ENCODE measurements at places on chromosomes 12 and 14.

DNA sequence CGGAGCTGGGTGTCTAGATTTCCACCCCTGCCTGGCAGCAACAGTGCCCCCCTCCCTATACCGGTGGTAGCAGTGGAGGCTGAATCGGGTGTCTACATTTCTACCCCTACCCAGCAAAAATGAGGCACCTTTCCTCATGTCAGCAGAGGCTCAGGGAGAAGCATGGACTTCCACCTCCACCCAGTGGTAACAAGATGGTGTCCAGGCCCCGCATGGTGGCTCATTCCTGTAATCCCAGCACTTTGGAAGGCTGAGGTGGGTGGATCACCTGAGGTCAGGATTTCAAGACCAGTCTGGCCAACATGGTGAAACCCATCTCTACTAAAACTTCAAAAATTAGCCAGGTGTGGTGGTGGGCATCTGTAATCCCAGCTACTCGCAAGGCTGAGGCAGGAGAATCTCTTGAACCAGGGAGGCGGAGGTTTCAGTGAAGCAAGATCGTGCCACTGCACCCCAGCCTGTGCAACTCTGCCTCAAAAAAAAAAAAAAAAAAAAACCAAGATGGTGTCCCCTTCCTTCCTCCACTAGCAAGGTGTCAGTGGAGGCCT, 35.5 kb upstream of the OR5AU1 start:
- H3K4me1 ChIP-seq, result peaks cover 4% of the 10 kb centered on the region
- peak overlapping the region; percentile 62 for H3K4me3 ChIP-seq
- no peaks in the 10 kb centered on the region for H3K27me3 ChIP-seq
- no peaks in the 10 kb centered on the region for H3K36me3 ChIP-seq
- DNase-seq, result no peak

GRCh38 chr12:32264961-32265360, 134.4 kb upstream of the FGD4 start:
- H3K4me3 ChIP-seq, result peak overlapping the region; percentile 42
- H3K36me3 ChIP-seq, result no peaks in the 10 kb centered on the region
- H3K4me1 ChIP-seq, result peaks cover 22% of the 10 kb centered on the region
- no peaks in the 10 kb centered on the region for H3K27me3 ChIP-seq
- H3K27ac ChIP-seq, result peak overlapping the region; percentile 96

GRCh38 chr14:24508155-24508840, at the start of gene CMA1:
Gene CMA1 (minus strand): TSS chr14:24508265. CDS start chr14:24508235, 30 bp downstream.
- H3K4me1 ChIP-seq, result no peaks in the 10 kb centered on the region
- no peak for DNase-seq
- peaks cover 15% of the 10 kb centered on the region for H3K27me3 ChIP-seq
- H3K4me3 ChIP-seq, result no peak within 1 kb of the TSS

- no peaks in the 10 kb centered on the region for H3K36me3 ChIP-seq
- no peak for DNase-seq
These were observed 27.3 kb upstream of the WNK1 start for GRCh38 chr12:725076-725475.

GRCh38 chr12:42485823-42486222, 103.7 kb downstream of the PRICKLE1 start:
- H3K4me3 ChIP-seq, result no peak overlapping the region
- H3K27me3 ChIP-seq, result no peaks in the 10 kb centered on the region
- H3K36me3 ChIP-seq, result peaks cover 4% of the 10 kb centered on the region
- peak overlapping the region; percentile 25 for H3K27ac ChIP-seq
- no peak for DNase-seq

GRCh38 chr12:72141381-72141780, 130.8 kb upstream of the TRHDE start:
- no peak for DNase-seq
- H3K4me1 ChIP-seq, result no peaks in the 10 kb centered on the region
- no peaks in the 10 kb centered on the region for H3K36me3 ChIP-seq
- no peak overlapping the region for H3K4me3 ChIP-seq
- no peak overlapping the region for H3K27ac ChIP-seq

GRCh38 chr12:99707883-99708282, 60.3 kb downstream of the GARIN6 start:
- H3K4me1 ChIP-seq, result no peaks in the 10 kb centered on the region
- no peak overlapping the region for H3K27ac ChIP-seq
- no peak for DNase-seq
- no peak overlapping the region for H3K4me3 ChIP-seq
- H3K27me3 ChIP-seq, result no peaks in the 10 kb centered on the region

DNA sequence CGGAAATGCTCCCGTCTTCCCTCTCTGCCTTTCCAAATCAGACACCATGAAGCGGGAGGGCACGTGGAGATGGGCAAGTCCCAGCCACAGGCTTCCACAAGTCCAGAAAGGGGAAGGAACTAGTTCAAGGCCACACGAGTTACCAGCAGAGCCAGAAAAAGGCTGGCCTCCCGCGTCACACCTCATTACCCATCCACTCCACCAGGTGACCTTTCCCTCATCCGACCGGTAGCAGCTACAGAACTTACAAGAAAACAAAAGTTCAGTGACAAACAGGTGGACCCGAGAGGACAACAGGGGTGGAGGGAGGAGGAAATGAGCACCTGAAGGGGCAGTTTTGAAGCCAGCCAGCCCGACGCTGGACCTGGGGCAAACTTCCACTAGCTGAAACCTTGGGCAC, 46.9 kb downstream of the CHGA start:
- peaks cover 16% of the 10 kb centered on the region for H3K36me3 ChIP-seq
- peaks cover 12% of the 10 kb centered on the region for H3K4me1 ChIP-seq
- H3K27ac ChIP-seq, result no peak overlapping the region

DNA sequence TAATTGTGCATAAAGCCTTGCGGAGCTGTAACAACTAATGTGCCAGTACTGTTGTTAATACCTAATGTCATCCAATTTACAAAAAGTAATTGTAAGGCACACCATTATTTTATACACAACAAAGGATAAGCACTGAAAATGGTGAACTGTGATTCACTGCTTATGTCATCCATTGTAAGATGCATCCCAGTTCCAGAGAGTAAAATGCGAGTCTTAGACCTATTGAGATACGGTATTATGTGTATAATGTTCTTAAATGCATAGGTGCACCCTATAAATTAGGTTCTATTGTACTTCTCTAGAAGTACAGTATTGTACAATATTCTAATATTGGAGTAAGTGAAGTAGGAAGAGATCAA, 406 bp downstream of the PARP2 start:
- peaks cover 5% of the 10 kb centered on the region for H3K36me3 ChIP-seq
- no peak for DNase-seq

GRCh38 chr14:89308232-89308959, 108.6 kb downstream of the FOXN3 start:
- DNase-seq, result no peak
- peak overlapping the region; percentile 9 for H3K4me3 ChIP-seq
- H3K27me3 ChIP-seq, result no peaks in the 10 kb centered on the region
- peaks cover 41% of the 10 kb centered on the region for H3K4me1 ChIP-seq

DNA sequence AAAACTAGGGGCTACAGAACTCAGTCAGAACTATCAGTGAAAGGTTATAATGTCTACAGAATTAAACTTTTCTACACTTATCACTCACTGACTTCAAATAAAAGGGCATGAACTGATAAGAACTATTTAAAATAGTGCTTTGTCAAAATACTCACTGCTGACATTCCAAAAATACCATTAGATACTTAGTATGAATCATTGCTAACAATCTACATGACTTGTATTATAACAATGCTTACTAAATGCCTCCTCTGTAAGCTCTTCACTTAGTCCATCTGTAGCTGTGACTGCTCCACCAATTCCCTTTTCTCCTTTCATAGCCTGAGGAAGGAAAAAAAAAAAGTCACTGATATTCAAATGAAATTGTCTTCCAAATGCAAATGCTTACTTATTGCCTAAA, 17.0 kb downstream of the NFYB start:
- no peak overlapping the region for H3K4me3 ChIP-seq
- no peaks in the 10 kb centered on the region for H3K27me3 ChIP-seq
- peak overlapping the region; percentile 35 for H3K27ac ChIP-seq
- peaks cover 16% of the 10 kb centered on the region for H3K36me3 ChIP-seq

GRCh38 chr12:6313326-6313940, 3.0 kb downstream of the PLEKHG6 start:
- no peak overlapping the region for H3K27ac ChIP-seq
- peaks cover 24% of the 10 kb centered on the region for H3K27me3 ChIP-seq
- H3K36me3 ChIP-seq, result no peaks in the 10 kb centered on the region
- H3K4me1 ChIP-seq, result peaks cover 7% of the 10 kb centered on the region
- no peak overlapping the region for H3K4me3 ChIP-seq
- DNase-seq, result no peak

GRCh38 chr12:30701056-30701455, 5.4 kb upstream of the IPO8 start:
- H3K27ac ChIP-seq, result no peak overlapping the region
- no peak overlapping the region for H3K4me3 ChIP-seq
- H3K27me3 ChIP-seq, result no peaks in the 10 kb centered on the region

DNA sequence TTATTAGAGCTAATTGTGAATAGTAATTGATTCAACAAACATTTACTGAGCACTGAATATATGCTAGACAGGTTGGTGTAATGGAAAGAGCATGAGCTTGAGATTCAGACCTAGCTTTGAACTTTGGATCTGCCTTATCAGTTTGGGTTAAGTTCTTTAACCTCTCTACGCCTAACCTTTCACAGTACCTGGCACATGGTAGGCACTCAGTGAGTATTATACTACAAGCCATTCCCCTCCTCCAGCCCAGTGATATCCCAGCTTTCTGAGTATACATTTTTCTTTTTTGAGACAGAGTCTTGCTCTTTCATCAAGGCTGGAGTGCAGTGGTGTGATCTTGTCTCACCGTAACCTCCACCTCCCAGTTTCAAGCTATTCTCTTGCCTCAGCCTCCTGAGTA, 32.0 kb downstream of the FAM177A1 start:
- H3K27ac ChIP-seq, result no peak overlapping the region
- no peaks in the 10 kb centered on the region for H3K27me3 ChIP-seq
- no peak overlapping the region for H3K4me3 ChIP-seq
- no peak for DNase-seq

- H3K4me3 ChIP-seq, result no peak overlapping the region
- no peaks in the 10 kb centered on the region for H3K4me1 ChIP-seq
- peaks cover 2% of the 10 kb centered on the region for H3K36me3 ChIP-seq
- H3K27ac ChIP-seq, result no peak overlapping the region
- DNase-seq, result no peak
- no peaks in the 10 kb centered on the region for H3K27me3 ChIP-seq
These were observed 357.4 kb downstream of the TMEM117 start for GRCh38 chr12:44193281-44193680.

DNA sequence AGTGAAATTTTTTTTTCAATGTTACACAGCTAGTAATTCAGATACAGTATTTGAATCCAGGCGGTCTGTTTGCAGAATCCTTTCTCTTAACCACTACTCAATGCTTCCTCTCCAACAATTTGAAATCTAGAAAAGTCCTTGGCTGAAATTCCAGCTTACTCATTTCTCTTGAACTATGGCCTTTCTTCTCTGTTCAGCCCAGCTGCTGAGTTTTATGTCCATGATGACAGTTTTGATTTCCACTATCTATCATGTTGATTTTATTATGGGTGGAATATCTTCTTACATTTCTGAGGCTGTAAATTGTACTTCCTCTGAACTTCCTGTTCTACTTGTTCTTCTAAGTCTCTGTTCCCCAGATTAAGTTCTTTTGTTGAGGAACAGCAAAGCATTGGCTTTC, 315.3 kb downstream of the DIO2 start:
- H3K4me3 ChIP-seq, result no peak overlapping the region
- DNase-seq, result no peak
- H3K27ac ChIP-seq, result no peak overlapping the region
- no peaks in the 10 kb centered on the region for H3K4me1 ChIP-seq

DNA sequence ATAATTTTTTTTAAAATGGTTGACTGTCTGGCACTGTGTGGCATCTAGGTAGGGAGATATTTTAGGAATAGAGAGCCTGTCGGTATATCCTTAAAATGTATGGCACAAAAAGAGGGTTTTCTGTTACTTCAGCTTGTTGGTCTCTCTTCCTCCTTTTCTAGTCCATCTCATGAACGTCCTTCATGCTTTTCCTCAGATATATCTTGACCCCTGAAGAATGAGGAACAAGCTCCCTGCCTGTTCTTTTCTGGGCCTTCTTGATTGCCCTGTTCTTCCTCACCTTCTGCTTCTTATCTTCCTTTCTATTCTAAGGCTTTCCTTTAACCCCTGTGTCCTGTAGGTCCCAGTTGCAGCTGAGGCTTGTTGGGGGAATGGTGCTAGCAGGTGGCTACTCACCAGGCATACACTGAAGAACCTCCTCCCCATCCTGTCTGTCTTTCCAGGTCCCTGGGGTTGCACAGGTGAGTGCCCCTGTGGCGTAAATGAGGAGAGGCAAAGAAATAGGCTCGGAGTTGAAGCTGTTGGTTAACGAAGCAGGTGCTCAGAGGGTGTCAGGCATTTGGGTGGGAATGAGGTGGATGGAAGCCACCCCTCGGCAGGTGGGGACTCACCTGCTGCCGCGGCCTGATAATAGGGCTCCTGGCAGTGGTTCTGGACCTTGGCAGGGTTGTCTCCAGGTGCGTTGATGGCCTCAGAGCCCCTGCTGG, 7.2 kb upstream of the C1R start:
- no peak overlapping the region for H3K4me3 ChIP-seq
- H3K27me3 ChIP-seq, result no peaks in the 10 kb centered on the region

DNA sequence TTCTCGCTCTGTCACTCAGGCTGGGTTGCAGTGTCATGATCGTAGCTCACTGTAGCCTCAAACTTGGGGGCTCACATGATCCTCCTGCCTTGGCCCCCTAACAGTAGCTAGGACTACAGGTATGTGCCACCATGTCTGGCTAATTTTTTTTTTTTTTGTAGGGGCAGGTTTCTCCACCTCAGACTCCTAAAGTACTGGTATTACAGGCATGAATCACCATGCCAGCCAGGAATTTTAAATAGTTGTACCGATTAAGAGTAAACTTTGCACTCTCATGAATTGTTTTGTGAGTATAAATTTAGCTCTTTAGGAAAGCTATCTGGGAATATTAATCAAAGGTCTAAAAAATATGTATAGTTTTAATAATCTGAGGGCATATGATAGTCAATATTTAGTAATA, 25.5 kb downstream of the YEATS4 start:
- no peaks in the 10 kb centered on the region for H3K27me3 ChIP-seq
- H3K4me1 ChIP-seq, result peaks cover 7% of the 10 kb centered on the region
- H3K27ac ChIP-seq, result no peak overlapping the region
- no peak for DNase-seq
- peaks cover 20% of the 10 kb centered on the region for H3K36me3 ChIP-seq
- no peak overlapping the region for H3K4me3 ChIP-seq

GRCh38 chr14:23167116-23167847, 16.2 kb downstream of the SLC7A8 start:
- peaks cover 7% of the 10 kb centered on the region for H3K27me3 ChIP-seq
- H3K4me1 ChIP-seq, result peaks cover 2% of the 10 kb centered on the region
- no peak overlapping the region for H3K4me3 ChIP-seq
- DNase-seq, result no peak
- H3K27ac ChIP-seq, result no peak overlapping the region

DNA sequence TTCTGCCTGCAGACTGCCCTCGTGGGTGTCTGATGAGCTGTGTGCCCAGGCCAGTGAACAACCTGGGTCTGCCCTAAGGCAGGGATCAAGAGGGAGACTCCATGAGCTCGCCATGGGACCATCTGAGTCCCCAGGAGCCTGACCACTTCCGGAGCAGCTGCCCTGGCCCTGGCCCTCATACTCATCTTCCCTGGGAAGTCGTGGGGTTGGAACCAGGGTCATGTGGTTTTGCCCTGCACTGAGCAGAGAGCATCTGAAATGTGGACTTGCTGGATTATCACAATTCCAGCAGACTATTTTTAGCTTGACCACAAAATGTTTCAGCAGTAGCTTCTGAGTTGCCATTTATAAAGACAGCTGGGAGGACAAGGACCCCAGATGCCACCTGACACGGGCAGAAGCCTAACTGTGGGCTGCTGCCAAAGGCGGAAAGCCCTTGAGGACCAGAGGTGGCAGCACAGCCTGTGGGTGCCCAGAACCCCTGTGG, 6.7 kb downstream of the BTBD6 start:
- DNase-seq, result no peak
- H3K27me3 ChIP-seq, result no peaks in the 10 kb centered on the region
- peaks cover under 1% of the 10 kb centered on the region for H3K36me3 ChIP-seq
